ENCODE measurements at places on chromosomes 6 and 20.

- no peak for DNase-seq
Observed at GRCh38 chr20:40704828-40705227, 15.8 kb upstream of the MAFB start.

DNA sequence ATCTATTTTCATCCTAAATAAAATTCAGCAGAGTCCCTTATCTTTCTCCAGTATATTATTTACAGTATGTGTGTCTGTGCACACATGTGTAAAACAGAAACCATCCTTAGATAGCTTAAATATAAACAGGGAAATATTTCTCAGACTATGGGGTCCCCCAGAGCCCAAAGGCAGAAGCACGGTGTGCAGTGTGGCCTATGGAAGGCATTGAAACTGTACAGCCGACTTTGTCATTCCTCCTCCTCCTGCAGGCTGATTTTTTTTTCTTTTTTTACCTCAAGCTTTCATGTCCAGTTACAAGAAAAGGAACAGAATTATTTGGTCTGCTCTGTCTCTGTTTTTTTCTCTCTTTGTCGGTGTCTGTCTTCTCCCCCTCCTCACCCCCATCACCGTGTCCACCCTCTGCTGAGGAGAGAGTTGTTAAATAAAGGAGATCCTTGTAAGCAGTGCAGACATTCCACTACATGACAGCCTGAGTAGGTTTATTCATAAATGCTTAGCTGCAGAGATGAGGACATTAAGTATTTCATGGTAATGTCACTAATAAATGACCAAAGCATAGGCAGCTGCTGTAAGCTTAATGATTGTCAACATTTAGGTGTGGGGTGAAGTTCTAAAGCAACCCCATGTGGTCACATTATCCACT is 31.8 kb upstream of the SLC35D3 start:
- DNase-seq = no peak

- DNase-seq = no peak
Observed at GRCh38 chr6:107715550-107716321, 108.4 kb downstream of the SCML4 start.

DNA sequence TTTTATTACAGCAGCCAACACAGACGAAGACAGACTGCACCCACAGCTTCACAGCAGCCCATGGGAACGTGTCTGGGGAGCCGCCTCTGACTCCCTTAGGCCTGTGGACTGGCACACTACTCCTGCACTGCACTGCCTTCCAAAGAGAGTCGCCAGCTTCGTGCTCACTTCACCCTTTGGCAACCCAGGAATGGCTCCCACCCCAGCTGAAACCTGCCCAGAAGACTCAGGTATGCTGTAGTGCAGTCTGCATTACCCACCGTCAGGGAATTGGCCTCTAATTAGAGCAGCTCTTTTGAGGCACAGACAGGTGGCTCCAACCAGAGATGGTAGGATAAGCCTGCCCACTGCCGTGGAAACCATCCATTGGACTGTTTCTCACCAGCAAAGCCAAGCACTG is 39.9 kb upstream of the FRMD1 start:
- DNase-seq = no peak

DNA sequence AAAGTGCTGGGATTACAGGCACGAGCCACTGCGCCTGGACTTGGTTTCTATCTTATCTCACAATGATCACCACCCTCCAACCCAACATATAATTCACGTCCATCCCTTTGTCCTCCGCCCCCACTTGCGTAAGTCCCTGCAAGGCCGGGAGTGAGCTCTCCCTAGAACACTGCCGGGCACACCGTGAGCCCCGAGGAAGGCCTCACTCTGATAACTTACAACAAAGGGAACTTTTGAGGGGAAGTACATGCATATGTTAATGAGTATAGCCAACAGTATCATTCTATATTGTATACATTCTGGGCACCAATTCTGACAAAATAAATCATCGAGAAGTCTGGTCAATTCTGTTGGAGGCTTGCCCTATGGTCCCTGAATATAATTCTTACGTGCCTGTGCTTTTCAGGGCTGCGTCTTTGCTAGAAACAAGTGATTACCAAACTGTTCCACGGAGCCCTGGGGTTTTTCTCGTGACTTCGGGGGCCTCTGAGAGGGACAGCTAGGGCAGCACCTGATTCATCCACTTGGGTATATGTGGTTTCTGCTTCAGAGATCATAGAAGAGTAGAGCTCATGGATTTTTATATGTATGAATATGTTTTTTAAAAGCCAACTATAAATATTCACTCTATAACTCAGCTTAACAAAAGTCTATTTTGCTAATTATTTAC is 469.8 kb upstream of the AGPAT4 start:
- no peak for DNase-seq

DNA sequence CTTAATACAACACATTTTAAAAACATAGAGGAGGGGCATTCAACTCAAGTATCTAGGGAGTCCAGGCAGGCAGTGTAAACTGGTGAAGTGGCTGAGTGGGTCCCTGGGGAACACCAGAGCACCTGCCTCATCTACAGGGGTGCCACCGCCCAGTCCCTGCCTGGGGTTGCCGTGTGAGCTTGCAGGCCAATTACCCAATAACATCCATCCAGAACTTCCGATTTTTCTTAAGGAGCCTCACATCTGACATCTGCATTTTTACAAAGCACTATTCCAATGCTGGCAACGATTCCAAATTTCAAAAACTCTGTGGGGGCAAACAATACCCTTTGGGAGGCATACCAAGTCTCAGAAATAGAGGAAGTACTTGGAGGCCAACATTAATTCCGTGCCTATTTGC is 288.4 kb upstream of the TSHZ2 start:
- no peak for DNase-seq

DNA sequence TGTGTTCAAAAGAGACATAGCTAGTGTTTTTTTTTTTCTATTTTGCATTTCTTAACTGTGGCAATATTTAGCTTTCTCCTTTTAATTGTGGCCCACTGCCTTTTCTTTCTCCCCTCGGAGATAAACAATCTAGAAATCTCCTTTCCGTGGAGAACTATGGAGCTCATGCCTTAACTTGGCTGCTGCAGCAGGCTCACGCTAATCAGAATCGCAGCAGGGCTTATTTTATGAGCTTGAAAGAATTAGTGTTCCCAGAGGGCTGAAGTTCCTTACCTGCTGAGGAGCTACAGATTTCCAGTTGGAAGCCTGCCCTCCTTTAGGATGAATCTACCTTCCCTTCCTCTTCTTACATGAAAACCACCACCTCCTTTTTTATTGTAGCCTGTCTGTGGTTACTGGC is 35.6 kb downstream of the CTNNBL1 start:
- DNase-seq = no peak
